Stimulated activated CD8-positive, alpha-beta memory T cell treated with anti-CD3 and anti-CD28 coated beads, Interleukin-15, amount 100 ng/mL, for 1 hour (primary cell): ENCODE measurements at places on chromosomes 3 and 15.

- no peak for DNase-seq
Measured at GRCh38 chr15:50183112-50183794, 1.3 kb downstream of the SLC27A2 start.

DNA sequence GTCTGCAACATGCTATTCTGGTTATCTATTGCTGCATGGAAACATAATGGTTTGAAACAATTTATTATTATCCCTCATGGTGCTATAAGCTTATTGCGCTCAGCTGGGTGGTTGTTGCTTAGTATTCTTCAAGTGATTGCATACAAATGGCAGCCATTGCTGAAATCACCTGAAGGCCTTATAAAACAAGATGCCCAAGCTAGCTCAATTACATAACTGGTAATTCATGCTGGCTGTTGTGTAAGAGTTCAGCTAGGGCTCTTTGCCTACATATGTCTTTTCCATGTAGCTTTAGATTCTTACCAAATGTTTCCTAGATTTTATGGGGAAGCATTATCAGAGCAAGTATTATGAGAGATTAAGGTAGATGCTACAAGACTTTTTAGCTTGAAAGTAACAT lies 644.0 kb upstream of the CBLB start:
- DNase-seq = no peak

DNA sequence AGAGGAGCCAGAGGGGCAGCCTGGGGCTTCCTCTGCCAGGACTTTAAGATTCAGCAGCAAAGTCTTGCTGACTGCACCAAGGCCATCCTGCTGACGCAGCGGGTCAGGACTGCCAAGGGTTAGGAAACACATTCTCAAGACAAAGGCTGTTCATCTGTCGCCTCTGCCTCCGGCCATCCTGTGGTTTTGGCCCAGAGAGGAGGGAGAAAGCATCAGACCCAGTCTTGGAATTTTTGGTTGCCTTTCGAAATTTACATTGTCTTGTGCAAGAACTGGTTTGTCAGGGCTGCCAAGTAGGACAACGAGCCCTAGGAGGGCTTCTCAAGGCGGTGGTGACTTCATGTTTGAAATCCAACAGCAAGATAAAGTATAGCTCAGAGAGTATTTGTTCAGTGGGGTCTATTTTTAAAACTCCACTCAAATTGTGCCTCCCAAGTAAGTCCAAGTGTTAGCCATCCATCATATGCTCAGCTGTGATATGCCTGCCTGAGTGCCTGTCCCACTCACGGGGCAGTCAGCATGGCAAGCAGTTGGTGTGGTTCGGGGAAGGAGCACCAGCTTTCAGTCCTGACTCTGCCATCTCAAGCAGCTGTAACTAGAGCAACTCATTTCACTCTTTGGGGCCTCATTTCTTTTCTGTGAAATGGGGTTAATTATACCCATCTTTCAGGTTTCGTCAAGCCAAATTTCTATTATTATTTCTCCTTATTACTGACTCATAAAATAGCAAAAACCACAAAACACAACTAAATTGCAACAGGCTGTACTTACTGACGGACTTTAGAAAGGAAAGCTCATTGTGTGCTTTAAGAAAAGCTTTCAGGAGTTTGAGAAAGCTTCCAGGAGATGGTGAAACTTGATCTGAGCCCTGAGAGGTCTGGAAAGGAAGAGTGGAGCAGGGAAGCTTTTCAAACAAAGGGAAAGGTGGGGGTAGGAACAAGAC lies 42.4 kb upstream of the RHO start:
- no peak for DNase-seq

DNA sequence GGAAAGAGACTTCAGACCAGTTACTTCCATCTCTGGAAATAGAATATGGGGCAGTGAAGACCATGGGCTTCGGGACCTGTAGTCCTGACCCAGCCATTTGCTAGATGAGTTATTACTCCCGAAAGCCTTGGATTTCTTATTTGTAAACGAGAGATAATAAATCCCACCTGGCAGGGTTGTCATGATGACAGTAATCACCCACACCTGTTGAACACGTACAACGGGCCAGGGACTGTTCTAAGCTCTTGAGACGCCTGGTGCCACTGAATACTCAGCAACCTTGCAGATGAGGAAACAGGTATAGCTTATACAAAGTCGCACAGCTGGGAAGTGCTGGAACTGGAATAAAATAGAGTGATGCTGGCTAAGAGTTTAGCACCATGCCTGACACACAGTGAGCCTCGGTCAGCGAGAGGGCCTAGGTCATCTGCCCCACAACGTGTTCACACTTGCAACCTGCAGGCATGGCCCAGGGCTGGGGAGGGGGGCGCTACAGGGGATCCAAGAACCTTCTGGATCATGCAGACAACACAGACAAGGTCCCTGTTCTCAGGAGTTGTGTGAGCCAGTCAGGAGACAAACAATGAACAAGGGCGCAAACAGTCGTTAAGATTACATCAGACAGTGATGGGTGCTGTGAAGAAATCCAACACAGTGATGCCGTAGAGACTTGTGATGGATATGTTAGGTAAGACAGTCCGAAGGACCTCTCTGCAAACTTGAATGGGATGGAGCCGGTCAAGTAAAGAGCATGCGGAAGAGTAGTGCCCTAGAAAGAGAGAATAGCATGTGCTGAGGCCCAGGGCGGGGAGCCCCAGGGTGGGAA lies 89.2 kb downstream of the CORO2B start:
- DNase-seq = no peak

- DNase-seq = no peak
Measured at GRCh38 chr3:95343228-95343627, 1280.4 kb downstream of the NSUN3 start.

- no peak for DNase-seq
Measured at GRCh38 chr3:111712294-111713167, 117.4 kb upstream of the ZBED2 start.

GRCh38 chr3:141619450-141619849 lies 118.6 kb upstream of the RNF7 start:
- DNase-seq = no peak

DNA sequence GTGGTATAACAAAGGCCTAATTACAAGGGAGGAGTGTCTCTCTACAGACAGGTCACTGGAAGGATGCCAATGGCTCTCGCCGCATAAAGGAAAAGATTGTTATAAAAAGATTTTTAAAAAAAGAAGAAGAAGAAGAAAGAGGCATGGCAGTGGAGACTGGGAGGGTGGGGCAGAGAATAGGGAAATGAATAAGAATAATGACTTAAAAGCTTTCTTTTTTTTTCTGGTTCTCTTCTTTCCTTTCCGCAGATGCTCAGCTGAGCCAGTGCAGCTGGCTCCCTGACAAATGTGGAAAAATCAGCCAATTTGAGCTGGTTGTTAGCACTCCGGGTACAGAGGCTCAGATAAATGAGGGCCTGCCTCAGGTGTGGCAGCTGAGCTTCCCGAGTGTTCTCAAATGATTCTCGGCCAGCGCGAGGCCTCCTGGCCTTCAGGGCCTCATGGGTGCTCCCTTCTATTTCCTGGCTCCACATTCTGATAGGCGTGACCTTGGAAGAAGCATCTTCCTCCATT lies 234.1 kb downstream of the RORA start:
- DNase-seq = no peak

DNA sequence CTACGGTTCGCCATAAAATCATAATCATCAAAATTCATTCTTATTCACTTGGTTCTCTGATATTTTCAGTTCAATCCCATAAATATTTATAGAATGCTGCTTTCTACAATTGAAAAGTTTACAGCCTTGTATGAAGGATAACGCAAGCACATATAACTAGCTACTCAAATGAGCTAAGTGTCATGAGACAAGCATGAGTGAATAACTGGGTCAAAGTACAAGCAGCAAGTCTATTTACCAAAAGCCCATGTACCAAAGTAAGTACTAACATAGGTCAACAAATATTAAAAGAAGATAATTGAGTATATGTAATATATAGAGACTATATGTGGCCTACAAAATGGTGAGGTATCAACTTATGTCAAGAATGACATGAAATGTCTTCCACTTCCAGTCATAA lies 596.6 kb downstream of the GBE1 start:
- DNase-seq = no peak

DNA sequence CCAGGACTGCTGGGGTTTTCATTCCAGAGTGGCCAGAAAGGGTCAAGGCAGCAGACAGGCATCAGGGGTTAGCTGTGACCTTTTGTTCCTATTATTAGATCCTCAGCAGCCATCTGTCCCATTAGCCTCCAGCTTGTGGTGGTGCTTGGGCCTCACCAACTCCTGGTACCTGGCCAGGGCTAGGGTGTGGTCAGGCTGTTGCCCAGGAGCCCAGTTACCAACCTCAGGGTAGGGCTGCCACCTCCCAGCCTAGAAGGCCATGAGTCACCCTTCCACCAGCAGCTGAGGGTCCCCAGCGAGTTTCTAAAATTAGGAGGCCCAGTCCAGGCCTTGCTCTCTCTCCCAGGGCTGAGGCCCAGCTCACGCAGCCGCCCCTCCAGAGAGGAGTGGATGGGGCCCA lies 12.2 kb downstream of the TMEM43 start:
- DNase-seq = no peak

- DNase-seq = no peak
Measured at GRCh38 chr3:179452176-179452564, 900 bp upstream of the GNB4 start.

DNA sequence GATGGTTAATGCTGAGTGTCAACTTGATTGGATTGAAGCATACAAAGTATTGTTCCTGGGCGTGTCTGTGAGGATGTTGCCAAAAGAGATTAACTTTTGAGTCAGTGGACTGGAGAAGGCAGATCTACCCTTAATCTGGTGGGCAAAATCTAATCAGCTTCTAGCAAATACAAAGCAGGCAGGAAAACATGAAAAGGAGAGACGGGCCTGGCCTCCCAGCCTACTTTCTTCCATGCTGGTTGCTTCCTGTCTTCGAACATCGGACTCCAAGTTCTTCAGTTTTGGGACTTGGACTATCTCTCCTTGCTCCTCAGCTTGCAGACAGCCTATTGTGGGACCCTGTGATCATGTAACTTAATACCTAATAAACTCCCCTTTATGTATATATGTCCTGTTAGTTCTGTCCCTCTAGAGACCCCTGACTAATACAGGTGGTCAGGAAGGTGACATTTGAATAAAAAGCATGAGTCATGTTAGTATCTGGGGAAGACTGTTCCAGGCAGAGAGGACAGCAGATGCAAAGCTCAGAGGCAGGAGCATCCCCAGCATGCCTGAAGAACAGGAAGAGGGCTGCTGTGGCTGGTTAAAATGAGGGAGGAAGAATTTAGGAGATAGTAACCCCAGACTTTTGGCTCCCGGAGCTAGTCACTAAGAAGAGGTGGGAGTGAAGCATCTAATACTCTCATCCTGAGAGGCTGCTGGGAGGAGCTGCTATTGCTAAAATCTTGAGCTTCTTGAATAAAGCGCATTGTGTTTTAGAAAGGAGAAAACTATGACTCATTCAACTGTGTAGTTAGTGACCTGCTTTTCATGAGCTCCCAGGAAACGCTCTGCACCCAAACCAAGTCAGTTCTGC lies 207.4 kb upstream of the HES1 start:
- DNase-seq = no peak

GRCh38 chr3:165544432-165544831 lies 292.8 kb downstream of the BCHE start:
- no peak for DNase-seq

GRCh38 chr3:197022405-197023231 lies 7.0 kb downstream of the MELTF start:
- DNase-seq = no peak

GRCh38 chr3:57943525-57944495 lies 64.4 kb upstream of the FLNB start:
- no peak for DNase-seq

DNA sequence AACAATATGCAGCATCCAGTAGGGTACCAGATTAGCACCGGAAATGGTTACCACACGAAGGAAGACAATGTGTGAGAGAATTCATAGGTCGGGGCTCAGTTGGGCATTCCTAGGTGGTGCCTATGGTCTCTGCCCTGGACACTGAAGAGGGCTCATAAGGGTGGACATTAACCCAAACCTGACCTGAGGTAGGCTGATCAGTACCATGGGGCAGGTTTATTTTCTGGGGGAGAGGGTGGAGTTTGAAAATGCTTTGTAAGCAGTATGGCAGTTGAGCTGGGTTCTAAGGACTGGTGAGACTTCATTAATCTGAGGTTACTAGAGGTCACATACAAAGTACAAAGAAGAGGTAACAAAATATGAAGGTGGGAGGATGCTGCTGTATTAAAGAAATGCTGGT lies 68.4 kb downstream of the RPL22L1 start:
- DNase-seq = no peak

- DNase-seq = no peak
Measured at GRCh38 chr15:41634072-41634626, 26.1 kb upstream of the MGA start.

- DNase-seq = no peak
Measured at GRCh38 chr15:73983211-73983727, 8.8 kb downstream of the STOML1 start.

GRCh38 chr3:37855363-37855970 lies 6.2 kb upstream of the CTDSPL start:
- peak; percentile 64 for DNase-seq

- DNase-seq = no peak
Measured at GRCh38 chr3:101950510-101950909, 101.2 kb downstream of the NFKBIZ start.

DNA sequence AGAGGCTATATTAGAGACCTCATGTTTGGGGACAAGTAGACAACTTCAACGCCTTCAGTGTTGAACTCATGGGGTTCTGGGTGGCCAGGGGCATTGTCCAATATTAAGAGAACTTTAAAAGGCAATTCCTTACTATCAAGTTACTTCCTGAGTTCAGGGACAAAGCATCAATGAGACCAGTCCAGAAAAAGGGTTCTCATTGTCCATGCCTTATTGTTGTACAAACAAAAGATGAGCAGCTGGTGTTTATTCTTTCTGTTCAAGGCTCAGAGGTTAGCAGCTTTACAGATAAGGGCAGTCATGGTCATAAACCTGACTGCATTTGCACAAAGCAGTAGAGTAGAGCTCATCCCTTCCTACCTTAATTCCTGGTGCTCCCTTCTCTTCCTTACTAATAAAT lies 18.5 kb upstream of the PDHB start:
- no peak for DNase-seq

GRCh38 chr3:124793054-124793739 lies 62.9 kb downstream of the UMPS start:
- no peak for DNase-seq

- no peak for DNase-seq
Measured at GRCh38 chr3:126373682-126374601, 16.7 kb upstream of the KLF15 start.

GRCh38 chr3:133593243-133593642 lies 19.8 kb downstream of the CDV3 start:
- DNase-seq = no peak
